ENCODE measurements at places on chromosomes 3 and 15. TPM values are rescaled to one million over a fixed set of nuclear protein-coding genes. Genes with fewer than 3 reads are reported as not detected.

GABRR3 gene
- total RNA-seq, result 0.05 TPM

CNTN6 gene
- not detected for total RNA-seq

MKRN3 gene
- 1.7 TPM for total RNA-seq

AZI2 gene
- total RNA-seq, result 52.1 TPM

PLAAT1 gene
- total RNA-seq, result not detected

SH2D7 gene
- total RNA-seq, result 0.11 TPM

CASR gene
- 0.02 TPM for total RNA-seq

ERC2 gene
- 0.11 TPM for total RNA-seq

ATP6V1A gene
- total RNA-seq, result 39.0 TPM

THPO gene
- total RNA-seq, result not detected

PLCH1 gene
- total RNA-seq, result 0.59 TPM

CCDC32 gene
- 25.0 TPM for total RNA-seq

XYLB gene
- 9.3 TPM for total RNA-seq

ATP13A5 gene
- total RNA-seq, result not detected

HES1 gene
- 2.8 TPM for total RNA-seq

GMNC gene
- total RNA-seq, result not detected

PIGZ gene
- total RNA-seq, result 3.1 TPM

ZKSCAN7 gene
- total RNA-seq, result 0.61 TPM

ATOSA gene
- 23.5 TPM for total RNA-seq

TEX264 gene
- total RNA-seq, result 68.3 TPM

LRRK1 gene
- 0.64 TPM for total RNA-seq

IL17RD gene
- total RNA-seq, result not detected

CFAP100 gene
- total RNA-seq, result not detected

SLC28A2 gene
- not detected for total RNA-seq

SLC35G2 gene
- 0.34 TPM for total RNA-seq

Measured in T-helper 2 cell treated with Interferon-gamma antibody and Interleukin-4, amounts not matched to agents 100 ng/mL and 5 ng/mL, for 36 hours (primary cell).